Esophagus squamous epithelium (tissue), 5 donors: ENCODE measurements at places on chromosomes 6 and 20.

DNA sequence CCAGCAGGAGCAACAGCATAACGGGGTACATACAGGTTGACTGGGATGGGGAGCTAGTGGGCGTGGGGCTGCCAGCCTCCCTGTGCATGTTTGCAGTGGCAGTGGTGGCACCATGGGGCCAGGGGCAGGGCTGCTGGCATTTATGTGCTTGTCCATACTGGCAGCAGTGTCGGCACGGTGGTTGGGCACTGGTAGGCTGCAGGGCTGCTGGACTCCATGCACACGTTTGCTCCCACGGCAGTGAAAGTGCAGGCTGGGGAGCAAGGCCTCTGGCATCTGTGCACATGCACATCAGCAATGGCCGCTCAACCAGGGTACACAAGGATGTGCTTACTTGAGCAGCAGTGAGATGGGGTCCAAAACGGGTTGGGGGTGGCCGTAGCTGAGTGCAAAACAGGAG, 159.5 kb upstream of the KHDRBS2 start:
- no peak for DNase-seq

DNA sequence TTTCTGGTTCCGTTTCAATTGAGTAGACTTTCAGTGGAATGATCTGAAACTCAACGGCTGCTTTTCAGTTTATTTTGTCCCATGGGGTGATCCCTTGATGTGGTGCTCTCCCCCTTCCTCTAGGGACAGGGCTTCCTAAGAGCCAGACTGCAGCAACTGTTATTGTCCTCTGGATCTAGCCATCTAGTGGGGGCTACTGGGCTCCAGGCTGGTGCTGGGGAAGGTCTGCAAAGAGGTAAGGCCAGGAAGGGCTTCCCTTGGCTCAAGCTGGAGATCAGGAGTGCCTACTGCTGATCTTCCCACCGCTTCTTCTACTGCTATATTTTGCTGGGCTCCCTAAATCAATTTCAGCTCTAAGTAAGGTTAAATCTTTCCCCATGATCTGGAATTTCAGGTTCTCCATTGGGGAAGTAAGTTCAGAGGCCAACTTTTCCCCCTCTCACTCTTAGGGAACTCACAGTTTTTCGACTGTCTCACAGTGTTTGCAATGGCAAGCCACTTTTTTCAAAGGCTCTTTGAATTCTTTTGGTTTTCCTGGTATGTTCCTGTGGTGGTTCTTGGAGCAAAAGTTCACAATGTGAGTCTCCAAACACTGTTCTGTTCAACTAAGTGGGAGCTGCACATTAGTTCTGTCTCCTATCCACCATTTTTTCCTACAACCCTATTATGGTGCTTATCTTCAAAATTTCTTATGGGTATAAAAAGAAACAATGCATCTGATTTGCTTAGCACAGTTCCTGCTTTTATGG, 286.2 kb upstream of the EXOC2 start:
- DNase-seq: no peak

DNA sequence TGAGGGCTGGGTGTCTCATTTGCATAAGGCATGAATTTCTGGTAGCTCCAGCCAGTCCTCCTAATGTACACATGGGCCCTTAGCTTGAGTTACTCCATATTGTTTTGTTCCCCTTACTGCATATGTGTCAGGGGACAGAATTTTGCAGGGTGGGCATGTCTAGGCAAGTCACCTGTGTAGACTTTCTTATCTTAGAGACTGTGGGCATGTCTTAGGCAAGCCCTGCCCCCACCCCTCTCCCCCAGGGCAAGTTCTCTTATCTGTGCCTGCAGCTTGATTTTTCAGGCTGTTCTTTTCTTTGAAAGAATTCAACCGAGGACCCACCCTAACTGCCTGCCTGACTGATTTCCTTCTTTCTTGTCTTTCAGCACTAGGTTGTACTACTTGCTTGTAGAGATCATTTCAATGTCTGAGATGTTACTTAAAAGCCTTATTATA, 32.1 kb downstream of the NHLRC1 start:
- no peak for DNase-seq

DNA sequence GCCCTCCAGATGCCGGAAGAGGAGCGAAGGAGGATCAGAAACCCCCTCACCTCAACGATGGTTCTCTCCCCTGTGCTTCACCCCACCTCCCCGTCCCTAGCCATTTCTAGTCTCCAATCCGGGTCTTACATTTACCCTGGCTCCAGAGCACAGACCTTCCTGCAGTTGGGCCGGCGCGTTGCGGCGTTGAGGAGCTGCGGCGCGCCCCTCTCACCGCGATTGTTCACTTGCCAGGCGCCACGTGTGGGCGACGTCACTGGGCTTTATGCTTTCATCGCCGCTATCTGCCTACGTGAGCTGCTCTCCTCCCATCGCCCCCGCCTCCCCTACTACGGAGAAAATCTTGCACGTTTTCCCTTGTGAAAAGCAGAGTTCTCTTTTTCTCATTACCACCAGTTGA, at the start of gene CRISP2:
Gene CRISP2, minus strand, starts transcription at position 198 of the 400 bp plus-strand sequence. CDS start 4,347 bp downstream, outside the sequence.
- no peak for DNase-seq

GRCh38 chr20:21821358-21821757, 115.9 kb downstream of the PAX1 start:
- no peak for DNase-seq

GRCh38 chr6:68741501-68742386, 106.7 kb downstream of the ADGRB3 start:
- no peak for DNase-seq

DNA sequence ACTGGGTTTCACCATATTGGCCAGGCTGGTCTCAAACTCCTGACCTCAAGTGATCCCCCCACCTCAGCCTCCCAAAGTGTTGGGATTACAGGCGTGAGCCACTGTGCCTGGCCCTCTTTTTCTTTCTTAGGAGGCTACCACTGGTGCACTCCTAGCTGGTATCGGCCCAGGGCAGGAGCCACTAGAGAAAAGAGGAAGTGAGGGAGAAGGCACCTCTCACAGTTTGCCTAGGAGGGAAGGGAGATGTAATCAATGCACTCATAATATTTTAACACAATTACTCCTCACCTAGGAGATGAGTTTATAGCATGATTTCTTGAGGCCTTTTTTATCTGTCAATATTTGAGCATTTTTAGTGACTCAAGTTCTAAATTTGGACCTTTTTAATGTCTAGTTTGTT, 189.0 kb upstream of the SOX4 start:
- no peak for DNase-seq
